ENCODE measurements at places on chromosomes 11 and 22.

DNA sequence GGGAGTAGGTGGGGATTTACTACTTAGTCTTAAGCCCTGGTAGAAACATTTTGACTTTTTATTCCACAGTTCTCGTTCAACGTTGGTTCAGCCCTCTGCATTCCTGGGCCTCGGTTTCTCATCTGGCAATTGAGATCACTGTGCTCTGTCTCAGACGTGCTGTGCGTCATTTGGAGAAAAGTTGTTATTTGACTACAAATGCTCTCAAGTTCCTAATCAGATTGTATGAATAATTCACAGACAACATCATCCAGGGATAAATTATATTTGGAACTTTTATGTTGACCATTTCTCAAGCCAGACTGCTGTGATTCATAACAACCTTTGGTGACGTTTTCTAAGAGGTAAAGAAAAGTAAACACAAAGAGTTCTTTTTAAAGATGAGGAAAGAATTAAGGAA, 69.2 kb downstream of the BLID start:
- DNase-seq = no peak

DNA sequence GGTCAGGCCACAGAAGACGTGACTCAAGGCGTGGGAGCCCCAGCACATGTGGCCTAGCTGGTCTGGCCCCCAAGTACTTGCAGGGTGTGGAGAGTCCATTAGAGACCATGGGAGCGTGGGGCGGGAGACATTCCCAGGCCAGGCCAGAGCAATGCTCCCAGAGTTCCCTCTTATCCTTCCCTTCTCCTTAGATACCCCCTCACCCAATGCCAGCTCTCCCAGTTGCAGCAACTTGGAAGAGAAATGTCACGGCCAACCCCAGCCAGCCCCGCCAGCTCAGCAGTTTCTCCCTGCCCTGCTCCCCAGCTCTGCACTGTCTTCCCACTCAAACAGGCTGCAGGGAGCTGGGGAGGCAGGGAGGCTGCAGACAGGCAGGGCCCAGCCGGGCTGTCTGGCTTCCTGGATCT, 65.4 kb upstream of the TSPAN18 start:
- DNase-seq = no peak

GRCh38 chr11:43545610-43546009, 134.9 kb upstream of the HSD17B12 start:
- DNase-seq = no peak

DNA sequence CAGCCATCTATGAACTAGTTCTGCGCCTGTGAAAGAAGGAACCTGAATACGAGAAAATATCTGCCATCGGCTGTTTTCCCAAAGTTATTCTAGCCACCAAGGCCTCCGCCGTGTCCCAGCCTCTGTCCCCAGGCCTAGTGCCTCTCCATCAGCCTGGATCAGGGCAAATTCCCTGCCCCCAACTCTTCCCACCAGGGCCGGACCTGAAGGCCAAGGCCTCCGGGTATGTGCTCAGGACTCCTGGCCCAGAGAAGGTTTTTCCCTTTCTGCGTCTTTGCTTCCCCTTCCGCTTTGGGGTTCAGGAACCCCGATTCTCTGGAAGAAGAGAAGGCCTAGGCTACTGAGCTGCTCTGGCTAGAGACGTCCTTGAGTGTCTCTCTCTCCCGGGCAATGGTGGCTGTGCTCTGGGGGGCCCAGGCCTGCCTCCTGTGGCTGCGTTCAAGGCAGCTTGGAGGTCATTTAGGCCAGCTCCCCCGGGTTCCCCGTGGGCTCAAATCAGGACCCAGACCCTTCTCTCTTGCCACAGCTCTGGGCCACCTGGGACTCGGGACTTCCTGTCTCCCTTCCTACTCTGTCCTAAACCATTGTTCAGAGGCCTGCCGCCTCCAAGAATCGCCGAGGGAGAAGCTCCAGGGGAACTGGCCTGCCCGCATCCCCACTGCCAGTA, 1.6 kb downstream of the ALX4 start:
- no peak for DNase-seq

DNA sequence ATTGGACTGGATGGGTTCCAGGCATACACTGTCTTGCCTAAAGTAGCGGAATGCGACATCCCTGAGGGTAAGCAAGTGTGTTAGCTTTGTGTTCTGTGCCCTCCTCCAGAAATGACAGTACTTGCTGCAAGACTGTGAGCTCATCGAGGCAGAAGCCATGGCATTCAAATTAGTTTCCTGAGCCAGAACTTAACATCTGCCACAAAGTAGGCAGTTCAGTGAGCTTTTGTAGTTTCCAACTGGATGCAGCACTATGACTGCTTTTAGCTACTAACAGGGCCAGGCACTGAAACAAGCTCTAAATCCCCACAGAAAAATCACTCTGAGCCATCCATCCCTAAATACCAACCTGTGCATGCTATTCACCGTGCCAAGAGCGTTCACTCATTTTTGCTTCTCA, 1.2 kb upstream of the FAR1 start:
- no peak for DNase-seq

GRCh38 chr11:11668781-11669180, 47.0 kb upstream of the GALNT18 start:
- no peak for DNase-seq

DNA sequence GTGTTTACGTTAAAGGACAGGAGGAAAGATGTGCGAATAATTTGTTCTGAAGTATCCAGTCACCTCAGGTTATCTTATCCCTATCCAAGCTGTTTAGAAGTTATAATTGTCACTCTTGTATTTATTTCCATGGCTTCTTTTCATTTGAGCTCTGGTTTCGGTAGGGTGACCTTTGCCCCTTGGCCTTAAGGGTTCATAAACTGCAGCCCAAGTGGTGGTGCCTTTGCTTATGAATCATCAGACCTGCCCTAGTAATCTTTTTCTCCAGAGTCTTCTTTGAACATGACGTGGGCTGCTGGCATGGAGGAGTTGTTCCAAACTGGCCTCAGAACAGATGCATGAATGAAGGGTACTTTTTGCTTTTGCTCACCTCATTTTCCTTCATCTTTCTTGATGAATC, 6.5 kb upstream of the CRYBB3 start:
- no peak for DNase-seq

DNA sequence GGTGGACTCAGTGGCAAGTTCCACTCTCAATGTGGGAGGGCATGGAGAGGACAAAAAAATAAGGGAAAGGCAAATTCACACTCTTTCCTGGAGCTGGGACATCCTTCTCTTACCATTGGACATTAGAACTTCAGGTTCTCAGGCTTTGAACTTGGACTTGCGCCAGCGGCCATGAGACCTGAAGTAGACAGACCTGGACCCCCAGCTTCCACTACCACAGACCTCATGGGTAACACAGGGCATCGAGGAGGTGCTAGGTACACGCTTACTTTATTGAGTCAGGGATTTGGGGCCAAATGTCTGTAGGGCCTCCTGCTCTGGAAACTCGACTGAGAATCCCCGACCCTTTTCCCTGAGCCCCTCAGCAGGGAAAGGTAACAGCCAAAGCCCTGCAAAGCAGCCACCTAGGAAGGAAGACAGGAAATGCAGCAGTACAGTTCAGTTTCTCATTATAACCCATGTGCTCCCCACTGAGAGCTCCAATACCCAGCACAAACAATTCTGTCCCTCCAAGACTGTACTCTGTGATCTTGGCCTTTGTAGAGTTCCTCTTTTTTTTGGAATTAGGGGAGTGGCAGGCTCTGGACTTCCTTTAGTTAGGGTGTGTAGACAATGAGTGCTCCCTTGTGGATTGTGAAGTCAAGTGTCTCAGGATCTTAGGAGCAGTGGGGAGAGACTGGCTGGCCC, 5.7 kb downstream of the CHRNA10 start:
- DNase-seq = peak; percentile 73

GRCh38 chr22:43018615-43019014, 3.7 kb upstream of the PACSIN2 start:
- DNase-seq = no peak

GRCh38 chr11:68385128-68385527, 72.7 kb downstream of the LRP5 start:
- DNase-seq = no peak

DNA sequence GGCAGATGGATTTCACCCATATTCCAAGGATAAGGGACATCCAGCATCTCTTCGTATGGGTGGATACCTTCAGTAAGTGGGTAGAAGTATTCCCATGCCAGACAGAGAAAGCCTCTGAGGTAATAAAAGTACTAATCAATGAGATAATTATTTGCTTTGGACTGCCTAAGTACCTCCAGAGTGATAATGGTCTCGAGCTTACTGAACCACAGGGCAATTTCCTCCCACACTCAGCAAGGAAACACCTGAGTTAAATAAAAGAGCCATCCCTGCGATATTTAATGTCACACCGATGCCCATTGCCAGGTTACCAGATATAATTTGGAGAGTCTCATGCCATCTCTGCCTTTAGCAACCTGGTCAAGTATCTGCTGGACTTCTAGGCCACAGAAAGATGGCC, 70.6 kb upstream of the MPEG1 start:
- no peak for DNase-seq

DNA sequence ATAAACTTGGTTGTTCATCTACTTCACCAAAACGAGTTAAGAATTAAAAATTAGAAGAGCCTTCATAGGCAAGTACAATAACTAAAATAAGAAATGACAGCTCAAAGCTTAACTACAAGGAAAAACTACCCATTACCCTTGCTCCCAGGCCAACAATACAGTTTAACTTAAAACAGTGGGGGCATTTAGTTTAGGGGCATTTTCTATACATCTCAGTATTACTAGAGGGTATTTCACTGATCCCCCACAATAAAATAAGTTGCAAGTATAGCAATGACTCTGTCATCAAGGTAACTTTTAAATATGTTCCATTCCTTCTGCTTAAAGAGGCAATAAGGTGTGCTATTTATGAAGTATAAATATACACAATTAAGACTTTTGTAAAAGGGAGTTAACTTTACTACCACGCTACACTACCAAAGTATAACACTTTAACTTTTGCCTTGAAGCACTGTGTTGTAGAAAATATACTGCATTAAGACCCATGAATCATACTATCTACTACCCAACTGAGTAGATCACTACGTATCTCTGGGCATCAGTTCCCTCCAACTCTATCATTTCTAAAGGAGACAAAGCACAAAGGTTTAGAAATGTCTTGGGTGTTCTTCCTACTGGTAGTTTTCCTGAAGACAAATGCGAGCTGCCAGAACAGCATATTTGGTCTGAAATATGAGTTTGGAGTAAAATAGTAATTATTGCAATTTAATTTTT, 29.8 kb downstream of the CHORDC1 start:
- no peak for DNase-seq

DNA sequence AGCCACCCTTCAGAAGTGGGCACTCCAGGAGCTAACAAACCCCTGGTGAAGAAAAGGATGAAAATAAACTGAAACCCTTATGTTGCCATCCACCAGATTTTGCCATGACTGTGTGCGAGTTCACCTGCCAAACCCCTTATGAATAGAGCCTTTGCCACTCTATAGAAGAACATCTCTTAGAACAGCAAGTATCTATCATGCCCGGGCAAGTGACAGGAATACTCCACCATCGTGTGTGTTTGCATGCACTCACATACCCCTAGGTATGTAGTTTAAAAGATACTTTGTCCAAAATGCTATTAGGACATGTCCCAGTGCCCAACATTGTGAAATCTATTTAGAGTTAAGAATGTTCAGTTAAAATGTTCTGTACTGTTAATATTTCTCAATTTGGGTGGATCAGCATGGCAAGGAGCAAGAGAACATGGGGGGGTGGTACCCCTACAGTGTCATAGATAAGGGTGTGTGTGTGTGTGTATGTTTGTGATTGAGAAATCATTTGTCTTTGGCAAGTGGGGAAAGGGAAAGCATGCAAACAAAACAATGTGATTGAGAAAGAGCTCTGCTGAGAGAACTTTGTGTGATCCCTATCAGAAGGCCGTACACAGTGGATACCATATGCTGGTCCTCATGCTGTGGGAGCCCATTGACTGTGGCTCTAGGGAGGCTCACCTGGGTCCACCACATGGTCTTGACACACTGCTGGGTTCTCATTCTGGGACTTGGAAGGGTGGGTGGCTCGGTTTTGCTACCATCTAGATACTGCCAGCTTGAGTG, 94.9 kb downstream of the ZBTB16 start:
- DNase-seq = no peak

- no peak for DNase-seq
Measured at GRCh38 chr11:84526250-84526649, 1100.9 kb downstream of the DLG2 start.

DNA sequence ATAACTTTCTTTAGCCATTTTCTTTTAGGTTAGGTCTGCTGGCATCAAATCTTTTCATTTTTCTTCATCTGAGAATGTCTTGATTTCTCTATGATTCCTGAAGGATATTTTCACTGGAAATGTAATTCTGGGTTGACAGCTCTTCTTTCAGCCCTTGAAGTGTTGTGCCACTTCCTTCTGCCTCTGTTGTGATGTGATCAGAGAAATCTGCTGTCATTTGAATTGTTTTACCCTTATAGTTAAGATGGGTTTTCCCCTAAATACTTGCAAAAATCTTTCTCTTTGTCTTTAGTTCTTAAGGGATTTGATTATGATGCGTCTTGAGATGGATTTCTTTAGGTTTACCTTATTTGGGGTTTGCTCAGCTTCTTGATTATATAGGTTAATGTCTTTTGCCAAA, 23.0 kb downstream of the USP47 start:
- no peak for DNase-seq

DNA sequence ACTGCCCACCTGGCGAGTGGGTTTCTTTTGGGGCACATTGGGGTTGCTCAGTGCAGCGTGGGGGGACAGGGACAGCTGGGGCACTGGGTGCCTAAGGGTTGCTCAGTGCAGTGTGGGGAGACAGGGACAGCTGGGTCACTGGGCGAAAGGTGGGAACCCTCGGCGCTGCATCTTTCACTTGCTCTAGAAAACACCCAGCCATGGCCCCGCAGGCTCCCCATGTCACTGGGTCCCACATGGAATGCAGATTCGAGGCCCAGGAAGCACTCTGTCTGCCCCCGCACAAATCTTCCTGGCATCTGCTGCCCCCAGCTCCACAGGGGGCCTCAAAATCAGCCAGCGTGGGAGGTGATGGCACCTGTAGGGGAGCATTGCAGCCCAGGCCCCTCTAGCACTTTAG, 229.3 kb downstream of the BRD1 start:
- DNase-seq = no peak

DNA sequence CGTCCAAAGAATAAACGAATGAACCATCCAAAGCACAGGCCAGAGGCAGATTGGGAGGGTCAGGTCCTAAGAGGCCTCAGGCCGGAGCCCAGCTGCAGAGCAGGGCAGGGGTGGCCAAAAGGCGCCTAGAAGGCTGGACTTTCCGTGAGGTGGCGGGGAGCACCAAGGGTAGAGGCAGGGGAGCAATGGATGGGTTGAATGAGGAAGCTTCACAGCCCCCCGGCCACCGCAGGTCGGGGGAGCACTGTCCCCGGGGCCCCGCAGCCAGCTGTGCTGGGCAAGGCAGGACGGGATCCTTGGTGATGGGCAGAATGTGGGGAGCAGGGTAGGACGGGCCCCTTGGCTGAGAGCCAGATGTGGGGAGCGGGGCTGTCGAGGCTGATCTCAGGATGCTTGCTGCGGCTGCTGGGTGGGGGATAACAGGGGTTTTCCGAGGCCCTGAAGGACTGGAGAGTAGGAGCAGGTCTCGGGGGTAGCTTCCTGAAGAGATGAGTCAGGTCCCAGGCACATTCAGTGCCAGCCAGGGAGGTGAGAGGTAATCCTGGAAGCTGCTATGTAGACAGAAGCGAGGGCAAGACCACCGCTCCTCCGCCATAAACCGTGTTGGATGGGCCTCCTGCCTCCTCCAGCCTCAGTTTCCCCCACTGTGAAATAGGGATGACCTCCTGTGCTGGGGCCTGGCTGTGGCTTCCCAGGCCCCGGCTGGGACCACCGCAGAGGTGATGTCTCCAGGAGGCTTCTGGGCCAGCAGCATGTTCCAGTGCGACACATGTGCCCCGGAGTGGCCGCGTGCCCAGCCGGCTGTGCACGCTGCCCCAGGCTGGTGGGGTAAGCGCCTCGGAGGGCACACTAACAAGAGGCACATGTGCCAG, 34.6 kb upstream of the KCNQ1OT1 start:
- DNase-seq = no peak

- no peak for DNase-seq
Measured at GRCh38 chr11:115256397-115257197, 247.6 kb downstream of the CADM1 start.

Measured in Kasumi-1 (cell line).